ENCODE measurements at places on chromosomes 16 and 17.

DNA sequence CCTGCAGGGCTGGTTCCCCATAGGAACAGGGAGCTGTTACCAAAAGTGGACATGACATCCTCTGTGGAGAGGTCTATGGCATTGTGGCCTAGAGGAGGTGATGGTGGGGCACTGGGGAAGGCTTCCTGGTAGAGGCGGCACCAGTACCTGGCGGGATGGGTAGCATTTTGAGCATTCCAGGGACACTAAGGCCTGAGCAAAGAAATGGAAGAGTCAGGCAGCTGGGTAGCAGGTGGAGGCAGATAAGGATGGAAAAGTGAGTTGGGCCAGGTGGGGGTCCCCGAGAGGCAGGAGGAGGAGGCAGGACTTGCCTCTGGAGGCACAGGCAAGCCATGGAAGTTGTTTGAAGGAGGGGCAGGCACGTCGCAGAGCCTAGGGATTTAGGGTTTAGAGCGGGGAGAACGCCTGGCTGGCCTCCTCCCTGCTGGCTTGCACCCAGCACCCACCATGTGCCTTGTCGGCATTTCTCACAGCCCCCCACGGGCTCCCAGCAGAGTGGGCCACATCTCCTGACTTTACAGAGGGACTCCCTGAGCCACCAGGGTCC is 5.1 kb upstream of the ADCY7 start:
- peaks cover 15% of the 10 kb centered on the region for H3K27me3 ChIP-seq
- peaks cover 8% of the 10 kb centered on the region for H3K36me3 ChIP-seq
- DNase-seq, result no peak
- H3K27ac ChIP-seq, result no peak overlapping the region
- H3K4me1 ChIP-seq, result peaks cover 53% of the 10 kb centered on the region
- H3K4me3 ChIP-seq, result no peak overlapping the region

GRCh38 chr16:66443269-66443652 is 16.2 kb downstream of the BEAN1 start:
- no peak overlapping the region for H3K27ac ChIP-seq
- no peaks in the 10 kb centered on the region for H3K36me3 ChIP-seq
- no peaks in the 10 kb centered on the region for H3K4me1 ChIP-seq
- H3K4me3 ChIP-seq, result no peak overlapping the region
- peaks cover 74% of the 10 kb centered on the region for H3K27me3 ChIP-seq

GRCh38 chr17:78122216-78122930 is 6.2 kb downstream of the TMC6 start:
- H3K27me3 ChIP-seq, result no peaks in the 10 kb centered on the region
- peak; percentile 12 for DNase-seq
- peaks cover 89% of the 10 kb centered on the region for H3K4me1 ChIP-seq
- peak overlapping the region; percentile 98 for H3K27ac ChIP-seq
- H3K4me3 ChIP-seq, result peak overlapping the region; percentile 97

DNA sequence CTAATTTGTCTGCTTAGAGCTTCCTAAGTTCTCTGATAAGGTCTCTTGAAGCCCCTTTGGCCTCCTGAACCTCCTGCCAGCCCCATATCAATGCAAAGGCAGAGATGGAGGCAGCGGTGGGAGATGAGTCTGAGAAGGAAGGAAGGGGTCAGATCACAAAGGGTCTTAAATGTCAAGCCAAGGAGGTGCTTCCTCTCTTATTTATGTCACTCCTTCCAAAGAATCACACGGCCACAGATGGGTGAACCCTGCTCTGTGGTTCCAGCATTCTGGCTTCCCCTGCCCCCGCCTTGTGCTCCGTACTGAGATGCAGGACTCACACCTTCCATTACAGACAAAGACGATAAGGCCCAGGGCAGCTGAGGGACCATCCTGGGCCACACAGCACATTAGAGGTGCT is 96.3 kb downstream of the GSG1L start:
- H3K4me1 ChIP-seq, result no peaks in the 10 kb centered on the region
- no peaks in the 10 kb centered on the region for H3K36me3 ChIP-seq
- peaks cover 21% of the 10 kb centered on the region for H3K27me3 ChIP-seq
- DNase-seq, result no peak

GRCh38 chr17:76268991-76269981 is 4.1 kb downstream of the UBALD2 start:
- H3K27me3 ChIP-seq, result no peaks in the 10 kb centered on the region
- H3K27ac ChIP-seq, result peak overlapping the region; percentile 99
- H3K36me3 ChIP-seq, result peaks cover 51% of the 10 kb centered on the region
- DNase-seq, result no peak
- peak overlapping the region; percentile 94 for H3K4me3 ChIP-seq
- peaks cover 51% of the 10 kb centered on the region for H3K4me1 ChIP-seq
